ENCODE measurements at places on chromosomes 7 and 10.

DNA sequence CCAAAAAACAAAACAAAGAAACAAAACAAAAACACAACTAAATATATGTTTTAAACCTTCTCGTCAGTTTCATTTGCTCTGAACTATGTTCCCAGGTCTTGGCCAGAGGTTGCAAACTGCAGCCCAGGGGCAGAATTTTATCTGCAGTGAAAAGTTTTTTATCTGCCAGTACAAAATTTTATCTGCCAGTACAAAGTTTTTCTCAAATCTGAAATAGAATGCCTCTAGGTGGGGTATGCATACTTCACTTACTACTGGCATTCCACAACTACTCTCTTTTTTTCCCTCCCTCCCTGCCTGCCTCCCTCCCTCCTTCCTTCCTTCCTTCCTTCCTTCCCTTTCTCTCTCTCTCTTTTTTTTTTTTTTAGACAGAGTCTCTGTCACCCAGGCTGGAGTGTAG lies 9.4 kb upstream of the CLDN3 start:
- DNase-seq, result no peak

GRCh38 chr10:52639652-52640051 lies 132.9 kb downstream of the MBL2 start:
- no peak for DNase-seq

GRCh38 chr10:110006358-110007160 lies 1.2 kb upstream of the ADD3 start:
- no peak for DNase-seq

GRCh38 chr7:1024331-1024841 lies 20.0 kb upstream of the GPR146 start:
- no peak for DNase-seq

GRCh38 chr10:63264617-63265221 lies 131.6 kb downstream of the NRBF2 start:
- DNase-seq, result no peak

- no peak for DNase-seq
Observed at GRCh38 chr7:44891372-44891771, 6.0 kb upstream of the PURB start.

- DNase-seq, result no peak
Observed at GRCh38 chr7:5636914-5637313, 144.5 kb downstream of the RNF216 start.

DNA sequence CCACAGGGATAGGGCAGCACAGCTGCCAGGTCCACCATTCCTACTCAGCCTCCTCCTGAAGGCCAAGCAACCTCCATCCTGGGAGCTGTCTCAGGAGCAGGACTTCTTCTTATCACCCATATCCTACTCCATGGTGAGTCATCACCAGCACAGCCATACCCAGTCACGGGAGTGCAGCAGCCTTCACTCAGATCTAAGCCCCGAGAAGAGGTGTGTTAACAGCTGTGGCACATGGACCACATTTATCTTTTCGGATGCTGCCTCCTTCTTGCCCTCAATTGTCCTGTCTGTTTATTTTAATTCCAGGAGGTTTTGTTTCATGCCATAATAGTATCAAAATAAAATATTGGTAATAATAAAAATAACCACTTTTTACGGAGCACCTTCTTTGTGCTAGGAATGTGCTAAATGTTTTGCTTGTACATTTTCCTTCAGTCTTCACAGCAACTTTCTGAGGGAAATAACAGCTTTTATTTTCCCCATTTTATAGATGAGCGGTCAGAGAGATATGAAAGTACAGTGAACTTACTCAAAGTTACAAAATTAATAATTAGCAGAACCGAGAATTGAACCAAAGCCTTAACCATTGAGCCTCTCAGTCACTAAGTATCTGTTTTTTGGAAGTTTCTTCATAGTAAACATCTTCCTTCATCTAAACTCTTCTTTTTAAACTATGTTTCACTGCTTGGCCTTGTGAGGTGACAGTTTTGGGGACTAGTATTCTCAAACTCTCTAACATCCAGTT lies 2.5 kb upstream of the KEL start:
- DNase-seq, result no peak

- peak; percentile 57 for DNase-seq
Observed at GRCh38 chr7:116210345-116211005, at the start of gene TES. TSS of gene TES (plus strand) at chr7:116210539. CDS start at chr7:116210708, 169 bp downstream.

DNA sequence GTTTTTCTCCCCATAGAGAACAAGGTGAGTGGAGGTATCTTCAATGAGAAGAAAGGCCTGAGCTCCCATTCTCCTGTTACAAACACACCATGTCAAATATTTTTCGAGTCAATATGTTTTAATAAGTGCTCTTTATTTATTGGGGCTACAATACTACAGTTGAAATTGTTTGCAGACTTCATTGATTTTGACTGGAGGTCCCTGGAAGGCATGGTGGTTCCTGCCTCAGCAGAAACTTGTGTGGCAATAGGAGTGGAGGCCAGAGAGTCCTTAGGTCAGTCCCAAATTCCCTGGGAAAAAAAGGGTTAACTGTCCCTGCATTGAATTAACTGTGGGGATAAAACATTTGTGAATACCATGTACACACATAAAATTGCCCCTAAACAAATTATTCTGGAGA lies 22.7 kb downstream of the KLF6 start:
- no peak for DNase-seq

GRCh38 chr7:155999631-156000489 lies 187.6 kb upstream of the SHH start:
- DNase-seq, result no peak

- no peak for DNase-seq
Observed at GRCh38 chr10:121831777-121832176, 96.1 kb downstream of the ATE1 start.

DNA sequence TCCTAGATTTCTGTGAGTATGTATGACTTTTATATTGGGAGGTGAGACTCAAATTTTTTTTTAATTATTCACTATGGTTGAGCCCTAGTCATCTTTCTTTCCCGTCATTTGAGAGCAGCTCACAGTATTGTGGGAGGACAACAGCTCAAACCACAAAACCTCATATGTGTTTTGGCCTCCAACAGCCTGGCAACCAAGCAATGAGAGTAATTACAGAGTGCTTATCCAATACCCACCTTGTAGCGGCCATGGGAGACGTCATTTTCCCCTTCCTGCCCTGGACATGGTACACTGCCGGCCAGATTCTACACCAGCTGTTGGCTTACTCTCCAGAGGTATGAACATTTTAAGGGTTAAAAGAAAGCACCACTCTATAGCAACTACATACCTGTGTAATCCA lies 49.1 kb downstream of the DOCK4 start:
- DNase-seq, result no peak

- DNase-seq, result no peak
Observed at GRCh38 chr10:49322371-49323170, 23.6 kb downstream of the C10orf71 start.

- DNase-seq, result no peak
Observed at GRCh38 chr10:51139176-51139575, 64.9 kb downstream of the PRKG1 start.

- no peak for DNase-seq
Observed at GRCh38 chr10:114822444-114823076, 980 bp downstream of the FHIP2A start.

DNA sequence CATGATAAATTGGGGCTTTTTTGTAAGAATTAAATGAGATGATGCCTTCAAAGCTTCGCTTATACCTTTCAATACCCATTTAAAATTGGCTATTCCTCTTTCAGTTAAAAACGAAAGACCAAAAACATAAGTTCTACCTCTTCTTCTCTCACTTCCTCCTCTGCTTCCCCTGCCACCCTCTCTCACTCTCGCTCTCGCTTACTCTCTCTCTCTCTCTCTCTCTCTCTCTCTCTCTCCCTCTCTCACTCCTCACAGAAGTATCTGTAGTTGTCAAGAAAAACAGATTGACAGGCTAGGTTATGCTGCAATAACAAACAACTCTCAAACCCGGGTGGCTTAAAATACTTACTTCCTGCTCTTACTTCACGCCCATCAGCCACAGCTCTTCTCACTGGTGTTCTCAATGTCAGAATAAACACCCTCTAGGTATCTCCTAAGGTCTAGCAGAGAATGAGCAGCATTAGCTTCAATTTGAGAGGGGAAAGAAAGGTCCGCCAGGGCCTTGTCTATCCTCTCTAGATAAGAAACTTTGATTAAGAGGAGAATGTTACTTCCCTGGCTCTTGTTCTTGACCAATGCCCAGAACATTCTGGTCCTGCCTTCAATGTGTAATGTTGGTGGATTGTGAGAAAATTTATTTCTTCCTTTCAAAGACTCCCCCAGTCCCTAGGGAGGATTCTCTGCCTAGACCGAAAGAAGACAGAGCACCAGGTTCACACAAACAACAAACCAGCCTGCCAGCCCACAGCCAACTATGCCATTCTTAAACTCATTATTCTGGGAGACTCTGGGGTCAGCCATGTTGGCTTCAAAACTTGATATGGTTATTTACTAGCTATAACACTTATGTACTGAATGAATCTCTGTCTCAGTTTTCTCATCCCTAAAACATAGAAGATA lies 1028.7 kb downstream of the XPNPEP1 start:
- DNase-seq, result no peak

- DNase-seq, result no peak
Observed at GRCh38 chr10:126083009-126083408, 186.6 kb downstream of the FANK1 start.

GRCh38 chr10:78266741-78267469 lies 233.2 kb downstream of the RPS24 start:
- no peak for DNase-seq

- DNase-seq, result no peak
Observed at GRCh38 chr7:70512761-70513160, 619.2 kb upstream of the GALNT17 start.

- DNase-seq, result no peak
Observed at GRCh38 chr10:111831058-111831457, 352.5 kb downstream of the GPAM start.

- DNase-seq, result peak; percentile 25
Observed at GRCh38 chr7:381211-382042, 91.5 kb downstream of the FOXL3 start.

GRCh38 chr10:62433901-62434300 lies 59.7 kb downstream of the ZNF365 start:
- no peak for DNase-seq

- DNase-seq, result no peak
Observed at GRCh38 chr10:69965086-69965485, 87.6 kb upstream of the MACROH2A2 start.

- no peak for DNase-seq
Observed at GRCh38 chr10:74892839-74893238, 66.4 kb downstream of the KAT6B start.

DNA sequence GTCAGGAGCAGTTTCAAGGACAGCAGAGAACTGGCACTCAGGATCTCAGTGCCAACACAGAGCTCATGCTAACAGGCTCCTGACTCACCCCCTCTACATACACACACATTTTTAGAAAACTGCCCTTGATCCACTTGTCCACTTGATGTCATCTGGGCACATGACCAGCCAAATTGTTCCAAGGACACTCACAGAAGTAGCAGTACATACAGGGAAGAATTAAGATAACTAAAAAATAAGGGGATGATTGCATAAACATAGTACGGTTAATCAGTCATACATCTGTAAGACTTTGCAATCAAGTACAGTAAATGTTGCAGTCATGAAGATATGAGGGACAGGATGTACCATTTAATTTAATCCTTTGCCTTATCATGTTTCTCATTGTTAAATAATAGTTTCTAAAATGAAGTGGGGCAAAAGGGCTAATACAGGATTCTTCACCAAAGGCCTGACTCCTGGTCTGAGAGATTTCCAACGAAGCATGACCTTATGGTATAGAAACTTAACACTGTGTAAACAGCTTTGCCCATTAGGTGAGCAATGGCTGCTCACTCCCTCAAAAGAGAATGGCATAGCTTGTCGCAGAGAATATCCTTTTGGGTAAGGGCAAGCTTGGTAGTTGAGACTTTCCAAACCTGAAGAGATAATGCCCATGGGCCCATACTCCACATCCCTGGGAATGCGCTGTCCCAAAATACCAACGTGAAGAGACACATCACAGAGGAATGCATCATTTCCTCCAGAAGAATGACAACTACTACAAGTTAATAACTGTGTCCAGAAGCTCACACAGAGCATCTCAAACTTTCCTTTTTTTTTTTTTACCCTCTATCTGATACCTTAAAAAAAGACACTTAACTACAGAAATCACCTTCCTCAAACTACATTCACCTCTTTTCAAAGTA lies 94.1 kb downstream of the ARMH3 start:
- DNase-seq, result no peak

GRCh38 chr7:23098460-23098859 lies 7.1 kb upstream of the KLHL7 start:
- DNase-seq, result no peak

GRCh38 chr7:17725821-17726220 lies 214.5 kb downstream of the SNX13 start:
- DNase-seq, result no peak

DNA sequence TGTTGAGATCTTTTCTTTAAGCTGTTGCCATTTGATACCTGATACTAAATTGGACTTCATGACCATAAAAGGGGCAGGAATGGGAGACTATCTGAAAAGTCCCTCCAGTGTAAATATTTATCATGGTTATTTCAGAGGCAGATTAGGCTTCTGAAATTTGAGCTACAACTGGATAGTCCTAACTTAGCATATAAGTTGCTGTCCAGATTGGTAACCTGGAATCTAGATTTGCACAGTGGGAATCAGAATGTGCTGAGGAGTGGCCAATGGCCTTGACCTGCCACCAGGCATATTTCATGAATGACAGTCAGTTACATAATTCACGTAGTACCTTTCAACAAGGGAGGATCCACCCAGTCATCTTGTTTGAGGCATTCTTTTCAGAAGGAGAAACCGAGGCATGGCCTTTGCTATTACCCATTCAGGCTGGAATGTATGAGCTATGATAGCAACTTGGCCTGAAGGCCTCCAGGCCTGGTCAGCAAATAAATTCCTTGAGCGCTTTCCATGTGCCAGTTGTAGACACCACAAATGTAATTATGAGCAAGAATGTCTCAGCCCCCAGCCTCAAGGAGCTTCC lies 80.0 kb downstream of the EEPD1 start:
- no peak for DNase-seq

DNA sequence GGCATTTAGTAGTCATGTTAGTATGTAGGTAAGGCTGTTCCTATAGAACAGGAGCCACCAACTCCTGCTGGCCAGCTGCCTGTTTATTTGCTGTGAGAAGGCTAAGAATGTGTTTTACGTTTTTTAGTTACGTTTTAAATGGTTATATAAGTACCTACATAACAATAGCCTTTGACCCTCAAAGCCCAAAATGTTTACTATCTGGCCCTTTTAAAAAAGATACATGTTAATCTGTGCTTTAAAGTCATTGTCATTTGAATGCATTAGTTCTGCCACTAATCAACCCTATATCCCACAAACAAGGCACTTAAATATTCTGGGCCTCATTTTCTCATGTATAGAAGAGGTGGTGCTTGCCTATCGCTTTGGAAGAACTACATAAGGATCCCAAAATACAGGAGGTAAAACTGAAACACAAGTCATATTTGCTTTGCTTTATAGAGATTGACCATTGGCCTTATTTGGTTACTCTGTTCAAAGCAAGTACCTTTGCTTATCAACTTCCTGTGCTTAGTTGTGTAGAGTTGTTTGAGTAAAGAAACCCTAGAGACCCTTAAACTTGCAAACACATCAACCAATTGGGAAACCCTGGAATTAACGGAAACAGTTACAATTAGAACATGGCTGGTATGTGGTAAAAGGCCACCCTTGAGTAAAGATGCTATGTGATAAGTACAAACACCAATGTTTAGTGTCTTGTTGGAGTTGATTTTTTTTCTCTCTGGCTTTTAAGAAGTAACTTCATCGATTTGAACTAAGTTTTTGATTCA lies 25.9 kb downstream of the TIMM23 start:
- no peak for DNase-seq
